ENCODE measurements at places on chromosomes 11 and 22. TPM values are rescaled to one million over a fixed set of nuclear protein-coding genes. Genes with fewer than 3 reads are reported as not detected.

DNA sequence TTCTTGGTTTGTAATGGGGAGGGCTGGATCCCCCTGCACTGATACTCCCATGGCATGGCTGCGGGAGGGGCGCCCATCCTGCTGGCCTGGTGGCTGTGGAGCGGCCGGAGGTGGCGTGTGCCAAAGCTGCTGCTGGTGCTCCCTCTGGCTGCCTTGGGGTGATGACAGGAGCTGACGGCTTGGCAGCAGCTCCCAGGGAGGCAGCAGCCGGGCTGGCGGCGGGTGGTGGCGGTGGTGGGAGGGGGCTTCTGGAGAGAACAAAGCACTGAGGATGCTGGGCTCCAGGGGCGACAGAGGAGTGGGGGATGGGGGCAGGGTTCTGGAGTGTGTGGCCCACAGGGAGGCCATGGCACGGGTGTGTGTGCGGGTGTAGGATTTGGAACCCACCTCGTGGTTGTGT is 11.4 kb upstream of the MPPED1 start:
- no peak for DNase-seq

Gene DUSP8
- 2.5 TPM for total RNA-seq

Gene OR52A5
- not detected for total RNA-seq

- no peak for DNase-seq
Observed at GRCh38 chr11:92410526-92410925, 185.9 kb downstream of the FAT3 start.

Gene APOL5
- not detected for total RNA-seq

DNA sequence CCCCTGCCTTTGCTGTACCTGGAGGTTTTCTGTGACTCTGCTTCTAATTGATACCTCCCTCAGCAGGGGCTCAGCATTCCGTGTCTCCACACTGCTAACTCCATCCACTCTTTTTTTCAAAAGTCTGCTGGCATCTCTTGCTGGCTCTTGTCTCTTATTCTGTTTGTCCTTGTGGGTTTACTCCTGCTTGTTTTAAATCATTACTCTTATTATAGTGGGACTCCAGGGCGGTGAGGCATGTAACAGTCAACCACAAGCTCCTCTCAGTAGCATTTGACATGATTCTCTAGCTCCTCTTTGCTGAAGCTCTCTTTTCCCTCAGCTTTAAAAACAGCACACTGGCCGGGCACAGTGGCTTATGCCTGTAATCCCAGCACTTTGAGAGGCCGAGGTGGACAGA is 260.2 kb upstream of the NARS2 start:
- no peak for DNase-seq

GRCh38 chr22:48902983-48903650 is 924.6 kb downstream of the BRD1 start:
- DNase-seq = no peak

- DNase-seq = no peak
Observed at GRCh38 chr22:29885610-29886009, 2.6 kb downstream of the MTMR3 start.

- DNase-seq = no peak
Observed at GRCh38 chr11:59463190-59463641, 6.5 kb downstream of the OR4D6 start.

Gene BARX2
- not detected for total RNA-seq

Gene MYO18B
- 0.96 TPM for total RNA-seq

- DNase-seq = no peak
Observed at GRCh38 chr11:118076754-118077281, at the start of gene TMPRSS4. Gene TMPRSS4 (plus strand): TSS chr11:118077078. CDS start chr11:118077303, 225 bp downstream.

- no peak for DNase-seq
Observed at GRCh38 chr11:44138980-44139379, 43.5 kb downstream of the EXT2 start.

DNA sequence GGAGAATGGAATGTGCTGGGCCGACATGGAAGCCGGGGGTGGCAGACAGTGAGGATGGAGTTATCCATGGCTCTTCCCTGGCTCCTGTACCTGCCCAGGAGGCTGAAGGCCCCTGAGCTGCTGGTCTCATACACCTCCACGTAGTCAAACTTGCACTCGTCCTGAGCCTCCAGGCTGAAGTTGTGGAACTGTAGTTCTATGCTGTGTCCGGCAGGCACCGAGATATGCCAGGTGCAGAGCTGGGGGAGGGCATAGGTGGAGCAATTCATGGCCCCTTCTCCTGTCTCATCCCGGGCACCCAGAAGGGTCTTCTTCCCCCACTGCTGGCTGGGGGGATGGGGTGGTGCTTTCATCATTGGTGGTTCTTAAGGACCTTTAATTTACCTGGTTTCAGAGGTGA is 2.8 kb downstream of the MFRP start:
- DNase-seq = no peak

DNA sequence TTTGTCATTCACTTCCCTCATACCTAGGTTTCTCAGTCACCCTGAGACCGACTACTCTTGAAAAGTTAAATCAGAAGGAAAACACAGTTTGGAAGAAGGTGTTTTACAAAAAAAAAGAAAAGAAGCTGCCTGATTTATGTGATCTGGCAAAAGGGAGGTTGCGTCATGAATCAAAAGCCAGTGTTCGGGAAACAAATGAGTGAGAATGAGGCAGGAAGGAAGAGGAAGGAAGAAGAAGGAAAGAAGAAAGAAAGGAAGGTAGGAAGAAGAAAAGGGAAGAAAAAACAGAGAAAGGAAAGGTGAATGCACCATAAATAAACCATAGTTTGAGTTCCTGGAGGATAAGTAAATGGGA is 314.6 kb downstream of the BLID start:
- no peak for DNase-seq

Gene PDE2A
- 4.9 TPM for total RNA-seq

Gene HSPB2
- 0.55 TPM for total RNA-seq

GRCh38 chr11:33344611-33345010 is 87.4 kb downstream of the HIPK3 start:
- DNase-seq = no peak

- DNase-seq = no peak
Observed at GRCh38 chr22:24323233-24323632, 52.6 kb downstream of the SPECC1L start.

Gene KRTAP5-7
- total RNA-seq = 0.11 TPM

Gene MPST
- 98.7 TPM for total RNA-seq

- peak; percentile 35 for DNase-seq
Observed at GRCh38 chr22:27747396-27748221, 53.9 kb downstream of the MN1 start.

DNA sequence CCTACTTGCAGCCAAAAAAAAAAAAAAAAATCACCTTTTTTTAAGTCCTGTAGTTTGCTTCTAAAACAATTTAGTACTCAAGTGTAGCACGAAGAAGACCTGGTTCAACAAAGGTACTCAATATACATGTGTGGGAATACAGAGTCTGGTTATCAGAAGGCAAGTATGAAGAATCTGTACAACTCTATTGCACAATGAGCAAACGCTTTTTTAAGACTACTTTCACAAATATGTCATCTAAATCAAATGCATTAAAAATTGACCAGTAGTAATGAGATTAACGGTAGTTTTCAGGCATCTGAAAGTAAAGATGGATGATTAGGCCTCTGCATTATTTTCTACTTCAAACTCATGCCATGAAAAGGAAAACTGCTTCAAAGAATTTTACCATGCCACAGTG is 9.5 kb downstream of the CHORDC1 start:
- DNase-seq = no peak

Gene GTSE1
- total RNA-seq = 45.4 TPM

DNA sequence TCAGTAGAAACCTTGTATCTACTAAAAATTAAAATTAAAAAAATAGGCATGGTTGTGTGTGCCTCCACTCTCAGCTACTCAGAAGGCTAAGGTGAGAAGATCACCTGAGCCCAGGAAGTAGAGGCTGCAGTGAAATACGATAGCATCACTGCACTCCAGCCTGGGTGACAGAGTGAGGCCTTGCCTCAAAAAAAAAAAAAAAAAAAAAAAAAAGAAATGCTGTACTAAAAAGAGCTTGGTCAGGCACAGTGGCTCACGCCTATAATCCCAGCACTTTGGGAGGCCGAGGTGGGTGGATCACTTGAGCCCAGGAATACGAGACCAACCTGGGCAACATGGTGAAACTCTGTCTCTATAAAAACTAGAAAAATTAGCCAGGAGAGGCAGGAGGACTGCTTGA is 36.5 kb downstream of the SBF2 start:
- no peak for DNase-seq

- DNase-seq = no peak
Observed at GRCh38 chr22:47333625-47334024, 571.2 kb downstream of the TBC1D22A start.

DNA sequence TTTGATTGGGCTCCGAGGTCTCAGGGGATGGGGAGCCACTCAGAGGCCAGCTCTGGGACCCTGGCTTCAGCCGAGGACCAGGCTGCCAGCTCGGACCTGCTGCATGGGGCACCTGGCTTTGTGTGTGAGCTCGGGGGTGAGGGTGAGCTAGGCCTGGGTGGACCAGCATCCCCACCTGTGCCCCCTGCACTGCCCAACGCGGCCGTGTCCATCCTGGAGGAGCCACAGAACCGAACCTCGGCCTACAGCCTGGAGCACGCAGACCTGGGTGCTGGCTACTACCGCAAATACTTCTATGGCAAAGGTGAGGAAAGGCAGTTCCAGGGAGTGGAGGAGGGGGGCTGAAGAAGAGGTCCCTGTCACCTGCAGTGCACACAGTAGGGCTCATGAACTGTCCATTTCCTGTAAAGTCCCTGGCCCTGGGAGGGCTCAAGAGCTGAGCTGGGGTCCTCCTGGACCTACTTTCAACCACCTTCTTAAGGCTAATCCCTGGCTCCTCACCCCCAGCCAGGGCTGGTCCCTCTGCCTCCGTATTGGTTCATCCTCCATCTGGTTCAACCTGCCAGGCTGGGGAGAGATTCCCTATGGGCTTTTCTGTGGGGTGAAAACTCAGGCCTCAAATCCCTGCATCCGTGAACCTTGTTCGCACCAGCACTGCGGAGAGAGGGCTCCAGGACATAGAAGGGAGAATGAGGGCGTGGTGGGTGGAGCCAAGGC is 3.6 kb downstream of the SIPA1 start:
- DNase-seq = no peak

GRCh38 chr11:75536786-75537641 is 11.3 kb upstream of the GDPD5 start:
- DNase-seq = no peak

DNA sequence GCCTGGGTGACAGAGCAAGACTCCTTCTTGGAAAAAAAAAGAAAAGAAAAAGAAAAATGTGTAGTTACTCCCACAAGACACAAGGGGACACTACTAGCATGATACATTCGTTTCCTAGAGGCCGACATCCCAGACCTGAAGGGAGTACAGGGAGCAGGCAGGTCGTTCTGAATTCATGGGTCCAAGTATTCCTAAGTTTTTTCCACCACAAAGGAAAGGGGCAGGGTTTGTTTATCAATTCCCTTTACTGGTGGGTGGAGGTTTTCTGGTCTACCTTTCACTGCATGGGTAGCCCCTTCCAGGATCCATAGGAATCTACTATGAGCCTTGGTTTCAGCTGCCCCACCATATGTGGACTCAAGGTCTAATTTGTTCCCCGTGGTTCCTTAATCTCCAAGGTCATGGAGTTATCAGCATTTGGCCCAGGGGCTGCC is 11.8 kb downstream of the TIGD3 start:
- no peak for DNase-seq

DNA sequence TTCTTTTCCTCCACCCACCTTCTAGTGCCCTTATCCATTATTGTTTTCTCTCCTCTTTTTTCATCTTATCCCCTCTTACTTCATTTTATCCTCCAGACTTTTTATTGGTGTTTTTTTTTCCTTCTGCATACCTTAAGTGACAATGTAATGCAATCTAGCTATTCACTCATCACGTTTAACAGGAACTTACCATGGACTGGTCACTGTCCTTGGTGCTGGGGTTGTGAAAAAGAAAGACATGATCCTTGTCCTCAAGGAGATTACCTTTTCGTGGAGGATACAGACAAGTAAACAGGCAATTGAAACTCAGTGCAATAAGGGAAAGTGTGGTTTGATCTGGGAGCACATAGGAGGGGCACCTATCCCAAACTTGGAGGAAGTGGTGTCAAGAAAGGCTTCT is 20.7 kb downstream of the SYT9 start:
- no peak for DNase-seq

Gene NLRP6
- 0.09 TPM for total RNA-seq

DNA sequence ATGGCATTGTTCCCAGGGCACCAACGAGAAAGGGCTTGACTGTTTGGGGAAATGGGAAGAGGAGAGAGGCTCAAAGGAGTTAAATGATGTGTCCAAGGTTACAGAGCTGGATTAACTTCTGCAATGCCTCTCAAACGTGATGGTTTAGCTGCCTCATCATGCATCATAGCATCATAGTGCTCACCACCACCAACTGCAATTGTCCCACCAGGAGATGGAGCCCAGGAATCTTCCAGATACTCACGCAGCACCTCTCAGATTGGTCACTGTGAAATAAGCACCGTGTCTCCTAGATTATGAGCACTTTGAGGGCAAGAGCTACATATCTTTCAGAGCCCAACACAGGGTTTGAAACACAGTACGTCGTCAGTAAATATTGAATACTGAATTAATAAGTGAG is 69.2 kb downstream of the PRSS23 start:
- DNase-seq = no peak

DNA sequence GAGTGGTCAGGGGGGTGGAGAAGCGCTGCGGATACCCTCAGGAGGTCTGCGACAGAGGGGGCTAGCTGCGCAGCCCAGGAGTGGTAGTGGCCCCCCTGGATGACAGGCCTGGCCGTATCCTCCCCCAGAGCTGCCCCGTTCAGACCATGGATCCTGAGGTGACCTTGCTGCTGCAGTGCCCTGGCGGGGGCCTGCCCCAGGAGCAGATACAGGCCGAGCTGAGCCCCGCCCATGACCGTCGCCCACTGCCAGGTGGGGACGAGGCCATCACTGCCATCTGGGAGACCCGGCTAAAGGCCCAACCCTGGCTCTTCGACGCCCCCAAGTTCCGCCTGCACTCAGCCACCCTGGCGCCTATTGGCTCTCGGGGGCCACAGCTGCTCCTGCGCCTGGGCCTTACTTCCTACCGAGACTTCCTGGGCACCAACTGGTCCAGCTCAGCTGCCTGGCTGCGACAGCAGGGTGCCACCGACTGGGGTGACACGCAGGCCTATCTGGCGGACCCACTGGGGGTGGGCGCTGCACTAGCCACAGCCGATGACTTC is 505 bp downstream of the NUDT22 start:
- DNase-seq = no peak

- no peak for DNase-seq
Observed at GRCh38 chr22:37299969-37300509, 17.7 kb downstream of the CYTH4 start.

Measured in WTC11 (cell line).